EH (cell line): ENCODE measurements at places on chromosomes 12 and 14.
A peak's percentile ranks its signal among the peaks of the same experiment; 100 is the strongest.

- DNase-seq: peak; percentile 91
These were observed 711 bp upstream of the ETV6 start for GRCh38 chr12:11648514-11649412.

GRCh38 chr12:122421187-122421820, 1.2 kb downstream of the CLIP1 start:
- peak; percentile 73 for DNase-seq

- peak; percentile 63 for DNase-seq
These were observed 382.3 kb downstream of the ATP23 start for GRCh38 chr12:58323676-58324075.

DNA sequence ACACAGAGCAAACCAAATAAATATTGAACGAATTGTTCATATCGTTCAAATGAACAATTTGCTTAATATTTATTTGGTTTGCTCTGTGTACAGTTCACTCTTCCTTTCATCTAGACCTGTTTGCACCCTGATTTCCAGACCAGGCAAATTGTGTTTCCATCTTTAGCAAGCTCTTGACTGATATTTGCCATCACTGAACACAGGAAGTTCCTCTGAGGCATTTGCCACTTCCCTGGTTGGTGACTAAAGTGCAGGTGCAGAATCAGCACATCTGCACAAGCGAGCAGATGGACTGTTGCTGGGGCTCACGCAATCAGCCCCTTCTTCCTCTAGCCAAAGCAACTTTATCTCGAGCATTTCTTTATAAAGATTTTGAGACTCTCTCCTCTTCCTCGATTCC, 112.9 kb downstream of the DAAM1 start:
- no peak for DNase-seq

DNA sequence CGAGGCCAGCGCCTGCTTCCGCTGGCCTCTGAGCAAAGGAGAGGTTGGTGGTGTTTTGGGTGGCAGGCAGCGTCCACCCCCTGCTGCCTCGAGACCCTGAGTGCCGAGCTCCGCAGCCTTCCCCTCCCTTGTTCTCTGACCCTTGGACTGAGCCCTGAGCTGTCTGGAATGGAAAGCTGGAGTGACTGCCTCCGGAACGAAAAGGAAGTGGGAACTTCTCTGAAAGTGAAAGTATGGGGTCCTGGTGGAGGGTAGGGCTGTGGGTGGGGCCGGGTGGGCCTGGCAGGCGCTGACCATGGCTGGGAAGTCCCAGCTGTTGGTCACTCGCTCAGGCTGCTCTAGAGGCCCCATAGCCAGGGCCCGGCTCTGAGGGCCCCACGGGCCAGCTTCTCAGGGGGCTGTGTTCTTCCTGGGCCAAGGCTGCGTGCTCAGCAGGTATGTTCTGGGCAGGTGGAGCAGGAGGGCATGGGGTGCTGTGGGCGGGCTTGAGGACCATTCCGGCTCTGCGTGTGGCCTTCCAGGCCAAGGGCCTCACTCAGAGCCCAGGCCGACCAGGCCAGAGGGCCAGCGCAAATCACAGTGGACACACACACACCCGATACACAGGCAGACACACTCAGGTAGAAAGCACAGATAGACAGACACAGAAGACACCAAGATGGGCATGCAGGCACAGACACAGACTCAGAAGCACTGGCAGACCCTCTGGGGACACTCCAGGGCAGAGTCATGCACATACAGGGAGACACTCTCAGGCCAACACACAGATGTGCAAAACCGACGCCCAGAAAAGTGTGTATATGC, at the start of gene EXOC3L4:
EXOC3L4 (plus strand) TSS at position 320 of the 804 bp plus-strand sequence. CDS start 5,495 bp downstream, outside the sequence.
- DNase-seq: no peak

DNA sequence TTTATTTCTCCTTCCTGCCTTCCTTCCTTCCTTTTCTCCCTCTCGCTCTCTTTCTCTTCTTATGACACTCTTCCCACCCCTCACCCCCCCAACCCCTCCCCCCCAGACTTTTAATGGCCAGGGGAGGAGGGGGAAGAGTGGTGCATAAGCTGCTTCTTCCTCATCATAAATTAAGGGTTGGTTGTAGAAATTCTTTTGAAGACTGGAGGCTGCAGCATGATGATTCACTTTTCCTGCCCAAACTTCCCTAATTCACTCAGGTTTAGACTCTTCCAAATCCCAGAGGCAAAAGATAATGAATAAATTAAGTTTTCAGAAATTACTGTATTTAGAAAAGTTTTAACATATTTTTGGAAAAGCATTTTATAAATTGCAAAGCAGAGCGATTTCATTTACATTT, 58.2 kb downstream of the GRIP1 start:
- DNase-seq: no peak

GRCh38 chr14:96888593-96888992, 91.4 kb downstream of the VRK1 start:
- no peak for DNase-seq

GRCh38 chr14:45039390-45039789, 44.5 kb upstream of the PRPF39 start:
- no peak for DNase-seq

- DNase-seq: no peak
These were observed 22.3 kb upstream of the CHGA start for GRCh38 chr14:92900660-92901059.

- peak; percentile 44 for DNase-seq
These were observed 1.2 kb downstream of the MMP17 start for GRCh38 chr12:131829356-131829747.

GRCh38 chr12:32016680-32017482, 57.7 kb downstream of the RESF1 start:
- no peak for DNase-seq

- no peak for DNase-seq
These were observed 201.9 kb upstream of the PRICKLE1 start for GRCh38 chr12:42791399-42791798.

GRCh38 chr14:70893858-70894291, 13.4 kb upstream of the PCNX1 start:
- DNase-seq: no peak

GRCh38 chr14:75879031-75879430, 102.8 kb downstream of the TGFB3 start:
- DNase-seq: peak; percentile 83

- no peak for DNase-seq
These were observed 13.3 kb upstream of the TCL1A start for GRCh38 chr14:95727056-95727700.

DNA sequence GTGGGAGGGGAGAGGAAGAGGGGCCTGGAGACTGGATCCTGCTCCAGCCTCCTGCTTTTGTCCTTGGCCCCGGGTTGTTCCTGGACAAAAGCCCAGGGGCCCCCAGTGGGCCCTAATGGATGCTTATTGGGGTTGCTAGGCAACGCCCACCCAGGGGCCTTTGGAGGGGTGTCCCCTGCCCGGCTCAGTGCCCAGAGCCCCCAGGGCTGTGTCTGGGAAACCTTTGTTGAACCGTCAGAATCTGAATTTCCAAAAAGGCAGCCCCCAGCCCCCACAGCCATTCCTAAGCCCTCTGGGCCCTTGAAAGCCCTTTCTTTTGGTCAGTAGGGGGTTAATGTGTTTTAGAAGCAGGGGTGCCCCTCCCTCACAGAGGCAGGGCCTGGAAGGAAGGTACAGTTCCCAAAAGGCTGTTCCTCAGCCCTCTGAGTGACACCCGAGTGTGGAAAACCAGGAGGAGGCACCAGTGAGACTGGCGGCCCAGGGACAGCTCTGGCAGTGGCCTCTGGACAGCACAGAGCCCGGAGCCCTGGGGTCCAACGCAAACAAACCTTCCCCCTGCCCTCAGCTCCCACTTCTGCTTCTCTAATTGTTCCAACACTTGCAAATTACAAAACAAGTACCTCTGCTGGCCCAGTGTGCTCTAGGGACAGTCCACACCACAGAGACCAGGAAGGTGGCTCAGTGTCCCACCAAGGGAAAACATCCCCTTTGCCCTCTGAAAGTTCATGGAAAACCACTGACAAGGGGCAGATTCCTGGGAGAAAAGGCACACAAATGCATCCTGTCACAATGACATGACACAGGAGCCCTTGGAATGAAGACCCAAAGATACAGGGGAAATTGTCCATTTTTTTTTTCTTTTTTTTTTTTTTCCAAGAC, 19.4 kb downstream of the HHIPL1 start:
- DNase-seq: no peak

DNA sequence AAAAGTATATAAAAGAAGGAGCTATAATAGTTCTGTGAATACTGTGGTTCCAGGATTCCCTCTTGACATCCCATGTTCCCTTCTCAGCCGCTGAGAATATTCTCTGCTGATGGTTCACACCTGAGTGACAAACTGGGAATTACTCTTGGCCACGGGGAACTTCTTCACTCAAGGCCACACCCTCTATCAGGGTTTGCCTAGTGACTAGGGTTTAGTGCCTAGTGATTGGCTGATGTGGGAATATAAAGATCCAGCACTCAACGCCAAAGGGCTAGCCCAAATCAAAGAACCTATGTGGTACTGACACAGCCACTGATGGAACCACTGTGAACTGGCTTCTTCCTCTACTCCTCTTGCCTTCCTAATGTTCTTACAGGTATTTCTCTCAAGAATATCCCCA, 248.4 kb downstream of the ASCL1 start:
- DNase-seq: no peak

- DNase-seq: no peak
These were observed 116.0 kb upstream of the PARP11 start for GRCh38 chr12:3989218-3989550.

DNA sequence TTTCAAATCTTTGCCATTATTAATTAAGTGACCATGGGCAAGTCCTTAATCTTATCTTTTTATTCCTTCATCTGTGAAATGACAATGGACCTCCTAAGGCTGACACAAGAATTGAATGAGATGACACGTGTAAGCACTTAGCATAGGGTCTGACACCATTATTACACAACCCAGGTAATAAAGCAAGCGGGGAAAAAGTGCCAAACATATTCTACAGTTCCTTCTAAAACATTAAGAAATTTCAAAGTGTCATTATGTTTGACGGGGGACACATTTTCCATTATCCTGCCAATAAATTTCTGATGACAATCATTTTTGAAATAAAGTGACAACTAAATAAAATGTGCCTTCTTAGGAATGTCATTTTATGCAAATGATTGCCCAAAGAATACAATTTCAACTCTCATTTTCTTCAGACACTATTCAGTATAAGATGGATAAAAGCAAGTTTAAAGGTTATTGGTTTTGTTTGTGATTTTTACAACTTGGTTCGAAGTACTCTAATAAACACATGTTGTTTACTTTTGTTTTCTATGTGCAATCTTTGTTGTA, 3.0 kb downstream of the ANKS1B start:
- no peak for DNase-seq

- DNase-seq: peak; percentile 41
These were observed 26.0 kb downstream of the SH2B3 start for GRCh38 chr12:111431772-111432171.

DNA sequence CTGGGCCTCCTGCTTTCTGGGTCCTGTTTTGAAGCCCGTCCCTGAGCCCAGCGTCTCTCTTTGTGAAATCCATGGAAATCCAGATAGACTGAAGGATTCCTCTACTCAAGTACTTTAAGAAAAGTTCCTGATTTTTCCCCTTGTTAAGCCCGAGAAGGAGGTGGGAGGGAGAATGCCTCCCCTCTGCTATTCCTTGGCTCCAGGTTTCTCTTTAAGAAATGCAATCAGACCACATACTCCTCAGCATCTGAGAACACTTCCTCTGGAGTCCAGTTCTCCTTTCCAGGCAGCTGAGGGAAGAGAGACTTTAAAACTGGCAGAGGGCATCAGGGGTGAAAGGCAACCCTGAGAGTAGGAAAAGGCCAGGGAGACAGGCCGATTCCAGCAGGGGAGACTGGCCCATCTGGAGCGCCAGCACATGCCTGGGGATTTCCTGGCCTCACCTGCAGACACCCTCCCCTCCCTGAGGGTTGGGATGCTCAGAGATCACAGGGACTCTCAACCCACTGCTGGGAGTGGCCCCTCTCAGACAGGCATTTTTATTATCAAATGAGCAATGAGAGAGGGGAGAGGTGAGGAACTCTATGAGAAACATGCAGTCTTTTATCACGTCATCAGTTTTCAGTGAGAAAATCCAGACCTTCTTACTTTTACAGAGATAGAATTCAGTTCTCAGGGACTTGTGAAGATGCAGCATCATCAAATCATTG, 2.0 kb upstream of the EMP1 start:
- peak; percentile 46 for DNase-seq

DNA sequence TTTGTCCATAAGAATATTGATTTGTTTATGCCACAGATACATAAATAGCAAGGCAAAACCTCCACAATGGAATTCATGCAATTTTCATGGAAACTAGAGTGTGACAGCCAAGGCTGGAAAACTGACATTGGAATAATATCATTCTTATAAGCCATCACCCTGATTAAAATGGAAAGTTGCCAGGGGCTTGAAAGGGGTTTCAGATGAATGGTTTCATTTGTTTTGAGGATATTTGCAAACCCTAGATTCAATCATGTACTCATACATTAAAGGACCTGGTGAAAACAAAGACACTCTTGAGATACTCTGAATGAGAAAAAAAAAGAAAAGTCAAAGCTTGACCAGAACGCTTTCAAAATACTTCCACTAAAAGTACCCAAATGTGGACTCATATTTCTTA, 205.7 kb downstream of the DIO2 start:
- no peak for DNase-seq

- peak; percentile 74 for DNase-seq
These were observed 17.8 kb downstream of the FBXL14 start for GRCh38 chr12:1576410-1577241.
